ENCODE measurements at places on chromosomes 11 and 22.

- DNase-seq: peak; percentile 87
Measured at GRCh38 chr11:48001438-48002021, 21.2 kb downstream of the PTPRJ start.

- no peak for DNase-seq
Measured at GRCh38 chr11:72863091-72863490, 48.9 kb downstream of the ATG16L2 start.

DNA sequence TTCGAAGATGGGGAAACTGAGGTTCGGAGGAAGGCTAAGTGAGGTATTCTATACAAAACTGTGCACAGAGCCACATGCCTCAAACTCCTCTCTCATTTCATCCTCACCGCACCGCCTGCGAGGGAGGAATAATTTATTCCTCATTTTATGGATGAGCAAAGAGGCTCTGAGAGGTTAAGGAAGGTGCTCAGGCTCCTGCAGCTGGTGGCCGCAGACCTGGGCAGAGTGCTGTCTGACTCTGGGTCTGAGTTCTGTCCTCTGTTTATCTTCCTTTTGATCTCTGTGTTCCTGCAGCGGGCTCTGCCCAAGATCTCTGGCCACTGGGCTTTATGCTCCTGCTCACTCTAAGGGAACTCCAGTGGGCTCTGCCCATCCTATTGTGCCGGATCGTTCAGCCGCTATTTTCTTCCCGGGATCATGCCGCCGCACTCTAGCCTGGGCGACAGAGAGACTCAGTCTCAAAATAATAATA, 59.5 kb downstream of the MCM5 start:
- DNase-seq: no peak

- peak; percentile 58 for DNase-seq
Measured at GRCh38 chr11:70270877-70271648, 573 bp downstream of the PPFIA1 start.

GRCh38 chr11:108891143-108891542, 226.3 kb downstream of the DDX10 start:
- no peak for DNase-seq

- no peak for DNase-seq
Measured at GRCh38 chr22:47163856-47164513, 401.5 kb downstream of the TBC1D22A start.

GRCh38 chr11:3853899-3854659, 1.4 kb upstream of the STIM1 start:
- peak; percentile 90 for DNase-seq

DNA sequence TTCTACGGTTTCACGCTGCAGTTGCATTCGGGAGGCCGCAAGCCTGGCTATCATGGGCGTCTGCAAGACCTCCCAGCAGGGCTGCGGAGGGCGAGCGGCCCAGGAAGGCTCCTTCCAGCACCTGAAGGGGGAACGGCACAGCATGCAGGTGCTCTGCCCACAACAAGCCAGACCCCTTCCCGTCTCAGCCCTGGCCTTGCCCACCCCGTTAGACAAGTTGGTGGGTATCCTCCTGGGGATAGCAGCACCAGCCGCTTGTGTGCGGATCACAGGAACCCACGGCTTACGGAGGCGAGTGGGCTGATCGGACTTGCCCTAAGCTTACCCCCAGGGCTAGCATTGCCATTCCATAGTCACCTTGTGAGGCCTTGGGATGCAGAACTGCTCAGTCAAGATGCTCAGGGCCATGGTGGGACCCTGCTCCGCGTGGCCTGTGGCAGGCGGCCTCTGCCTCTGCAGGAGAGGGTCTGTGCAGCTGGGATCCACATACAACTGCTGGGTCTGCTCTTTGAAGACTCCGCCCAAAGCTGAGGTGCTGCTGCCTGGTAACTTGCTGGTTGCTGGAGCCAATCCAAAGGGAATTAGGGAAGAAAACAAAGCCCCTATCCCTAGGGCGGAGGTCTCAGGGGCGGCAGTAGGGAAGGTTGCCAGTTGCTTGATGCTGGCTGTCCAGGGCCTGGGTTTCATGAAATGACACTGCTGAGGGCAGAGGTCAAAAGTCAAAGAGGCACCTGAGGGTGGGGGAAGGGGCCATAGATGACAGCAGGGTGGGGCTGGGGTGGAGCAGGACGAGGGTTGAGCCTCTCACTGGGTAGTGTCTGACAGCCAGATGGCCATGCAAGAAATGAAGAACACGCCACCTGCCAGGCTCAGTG, 1.4 kb upstream of the OSBPL5 start:
- DNase-seq: peak; percentile 71

DNA sequence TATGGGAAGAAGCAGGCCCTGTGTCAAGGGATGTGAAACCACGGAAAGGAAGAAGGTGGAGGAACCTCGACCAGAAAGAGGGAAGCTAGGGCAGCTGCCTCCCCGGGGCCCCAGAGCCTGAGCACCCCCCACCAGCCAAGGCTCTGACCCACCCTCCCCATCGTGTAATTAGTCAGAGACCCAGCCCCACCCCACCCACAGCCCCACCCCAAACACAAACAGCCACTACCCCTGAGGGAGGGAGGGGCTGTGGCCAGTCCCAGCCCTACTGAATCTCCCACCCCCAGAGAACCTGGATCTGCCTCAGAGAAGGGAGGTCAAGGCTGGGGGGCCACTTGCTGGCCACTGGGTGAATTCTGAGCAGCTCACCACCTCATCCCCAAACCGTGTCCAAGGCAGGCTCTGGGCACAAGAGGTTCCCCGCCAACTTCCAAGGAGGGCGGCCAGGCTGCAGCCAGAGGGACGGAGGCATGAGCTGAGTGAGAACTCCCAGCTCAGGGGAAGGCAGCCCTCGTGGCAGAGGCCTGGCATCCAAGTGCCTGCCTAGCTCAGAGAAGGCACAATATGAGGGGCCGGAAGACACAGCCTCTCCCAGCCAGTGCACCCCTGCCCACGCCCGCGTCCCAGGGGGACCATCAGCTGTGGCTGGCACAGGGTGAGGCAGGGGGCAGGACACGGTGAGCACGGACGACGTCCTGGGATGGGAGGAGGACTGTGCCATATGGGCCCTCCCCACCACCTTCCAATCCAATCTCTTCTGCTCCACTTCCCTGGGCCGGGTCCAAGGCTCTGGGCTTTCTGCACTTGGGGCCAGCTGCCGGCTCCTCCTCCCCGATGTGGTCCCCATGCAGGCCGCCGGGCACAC, 2.7 kb downstream of the PLXNB2 start:
- peak; percentile 68 for DNase-seq

DNA sequence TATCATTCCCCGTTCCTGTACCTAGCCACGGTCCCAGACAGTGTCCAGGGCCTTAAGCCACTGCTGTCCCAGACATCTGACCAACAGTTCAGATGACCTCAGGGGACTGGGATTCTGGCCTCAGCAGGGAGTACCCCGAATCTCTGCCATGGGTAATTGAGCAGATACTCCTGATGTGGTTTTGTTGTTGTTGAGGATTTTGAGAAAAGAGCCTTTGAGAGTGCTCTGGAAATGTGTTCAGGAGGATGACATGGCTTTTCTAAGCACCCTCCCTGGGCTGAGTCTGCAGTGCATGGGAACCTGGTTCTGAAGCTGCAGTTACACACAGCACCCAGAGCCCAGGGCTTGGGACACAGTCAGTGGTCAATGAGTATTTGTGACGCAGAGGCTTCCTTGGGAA, 30.4 kb downstream of the ADAMTS15 start:
- DNase-seq: no peak

GRCh38 chr11:16883174-16883573, 131.0 kb downstream of the PLEKHA7 start:
- DNase-seq: no peak

DNA sequence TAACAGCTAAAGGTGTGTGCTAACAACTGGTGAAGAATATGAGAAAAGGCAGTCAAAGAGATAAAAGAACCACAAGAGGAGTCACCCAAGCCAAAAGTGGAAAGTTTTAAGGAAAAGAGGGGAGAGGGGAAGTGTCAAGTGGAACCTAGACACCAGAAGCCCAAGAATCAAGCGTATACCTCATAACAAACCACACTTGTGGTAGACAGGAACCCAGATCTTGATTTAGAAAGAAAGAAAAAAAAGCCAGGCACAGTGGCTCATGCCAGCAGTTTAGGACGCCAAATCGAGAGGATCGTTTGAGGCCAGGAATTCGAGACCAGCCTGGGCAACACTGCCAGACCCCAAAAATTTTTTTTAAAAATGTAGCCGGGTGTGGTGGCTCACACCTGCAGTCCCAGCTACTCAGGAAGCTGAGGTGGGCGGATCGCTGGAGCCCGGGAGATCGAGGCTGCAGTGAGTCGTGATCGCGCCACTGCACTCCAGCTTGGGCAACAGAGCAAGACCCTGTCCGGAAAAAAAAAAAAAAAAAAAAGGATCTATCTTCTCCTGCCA, 877 bp downstream of the SLC25A17 start:
- no peak for DNase-seq

DNA sequence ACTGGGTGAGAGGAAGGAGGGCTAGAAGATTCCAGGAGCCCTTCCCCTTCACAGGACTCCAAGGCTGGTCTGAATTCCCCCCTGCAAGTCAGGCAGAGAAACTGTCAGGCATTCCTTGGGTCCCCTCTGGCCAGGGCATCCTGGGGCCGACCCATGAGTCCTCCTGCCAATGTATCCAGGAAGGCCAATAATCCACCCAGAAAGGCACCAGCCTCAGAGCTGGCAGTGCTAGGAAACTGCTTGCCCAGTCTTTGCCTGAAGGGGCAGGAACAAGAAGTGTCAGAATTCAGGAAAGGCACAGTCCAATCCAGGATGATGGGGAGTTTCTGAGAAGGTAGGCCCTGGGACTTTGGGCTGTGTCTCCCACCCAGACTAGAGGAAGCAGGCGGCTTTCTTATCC, 41.0 kb downstream of the BUD13 start:
- DNase-seq: no peak

DNA sequence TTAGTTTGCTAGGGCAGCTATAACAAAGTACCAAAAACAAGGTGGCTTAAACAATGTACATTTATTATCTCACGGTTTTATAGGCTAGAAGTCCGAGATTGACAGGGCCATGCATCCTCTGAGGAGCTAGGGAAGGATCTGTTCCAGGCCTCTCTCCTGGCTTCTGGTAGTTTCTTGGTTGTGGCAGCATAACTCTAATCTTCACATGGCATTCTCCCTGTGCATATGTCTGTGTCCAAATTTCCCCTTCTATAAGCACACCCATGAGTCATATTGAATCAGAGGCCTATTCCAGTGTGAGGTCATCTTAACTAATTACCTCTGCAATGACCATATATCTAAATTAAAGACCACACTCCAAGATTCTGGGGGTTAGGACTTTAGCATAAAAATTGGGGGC, 31.3 kb upstream of the MMP13 start:
- DNase-seq: no peak

GRCh38 chr22:25113316-25113721, 86.3 kb upstream of the CRYBB3 start:
- no peak for DNase-seq

- DNase-seq: no peak
Measured at GRCh38 chr11:102493524-102493923, 37.0 kb downstream of the MMP7 start.

DNA sequence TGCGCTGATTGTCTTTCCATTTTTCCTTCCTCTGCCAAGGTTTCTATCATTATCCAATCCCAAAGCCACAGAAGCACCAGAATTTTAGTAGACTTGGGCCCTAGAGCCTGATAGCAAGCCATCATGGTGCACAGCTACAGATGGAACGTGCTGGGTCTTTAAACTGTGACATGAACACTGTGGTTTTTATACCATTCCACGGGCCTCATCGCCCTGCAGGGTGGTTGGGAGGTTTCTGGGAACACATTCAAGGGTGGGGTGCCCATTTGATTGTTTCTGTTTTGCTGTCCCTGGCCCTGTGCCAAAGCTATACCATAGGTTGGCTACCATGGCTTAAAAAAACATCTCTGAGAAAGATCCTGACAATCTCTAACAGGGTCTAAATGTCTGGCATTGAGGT, 151.9 kb downstream of the CACNA1I start:
- peak; percentile 9 for DNase-seq

DNA sequence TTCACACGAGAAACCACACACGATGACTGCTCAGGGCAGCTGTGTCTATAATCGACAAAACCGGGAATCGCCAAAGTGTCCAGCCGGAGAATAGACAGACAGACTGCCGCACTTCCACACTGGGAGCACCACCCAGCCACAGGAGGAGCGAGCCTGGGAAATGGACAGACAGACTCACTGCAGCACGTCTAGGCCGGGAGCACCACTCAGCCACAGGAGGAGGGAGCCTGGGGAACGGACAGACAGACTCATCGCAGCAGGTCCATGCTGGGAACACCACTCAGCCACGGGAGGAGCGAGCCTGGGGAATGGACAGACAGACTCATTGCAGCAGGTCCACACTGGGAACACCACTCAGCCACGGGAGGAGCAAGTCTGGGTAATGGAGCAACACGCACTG, 137.2 kb downstream of the BRD1 start:
- no peak for DNase-seq

GRCh38 chr22:19718456-19719049, 4.2 kb downstream of the SEPTIN5 start:
- no peak for DNase-seq

DNA sequence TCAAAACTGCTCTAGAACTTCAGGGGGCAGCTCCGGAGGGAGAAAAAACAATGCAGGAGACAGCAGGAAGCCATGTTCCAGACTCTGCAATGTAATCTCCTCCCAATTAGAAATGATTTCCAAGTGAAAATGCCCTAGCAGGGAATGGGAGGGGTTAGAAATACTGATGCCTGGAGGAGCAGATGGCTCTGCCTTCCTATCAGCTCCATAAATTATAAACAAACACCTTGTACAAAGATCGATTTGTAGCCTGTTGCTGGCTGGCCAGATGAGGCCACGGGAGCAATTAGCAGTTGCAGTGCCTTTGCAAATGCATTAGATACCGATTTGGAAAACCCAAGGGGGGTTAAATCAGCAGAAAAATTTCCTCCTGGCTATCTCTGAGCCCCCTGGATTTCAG, 46.6 kb upstream of the CHRM4 start:
- DNase-seq: no peak
